Mesothelial cell of epicardium (in vitro differentiated cells): ENCODE measurements at places on chromosomes 16 and 17. TPM values are rescaled to one million over a fixed set of nuclear protein-coding genes. Genes with fewer than 3 reads are reported as not detected.
A peak's percentile ranks its signal among the peaks of the same experiment; 100 is the strongest.

CA10 gene
- total RNA-seq: 0.20 to 0.29 TPM (median 0.29 TPM) in 3 replicates

KCNJ18 gene
- not detected in 3 replicates for total RNA-seq

GRCh38 chr16:21223787-21224186 lies 9.7 kb upstream of the ANKS4B start:
- DNase-seq: no peak

- DNase-seq: no peak
Observed at GRCh38 chr17:53543472-53543871, 279.3 kb upstream of the KIF2B start.

FAM171A2 gene
- total RNA-seq: 58.0 to 64.7 TPM (median 60.7 TPM) in 3 replicates

- no peak for DNase-seq
Observed at GRCh38 chr17:73357318-73357717, 45.5 kb upstream of the CDC42EP4 start.

DNA sequence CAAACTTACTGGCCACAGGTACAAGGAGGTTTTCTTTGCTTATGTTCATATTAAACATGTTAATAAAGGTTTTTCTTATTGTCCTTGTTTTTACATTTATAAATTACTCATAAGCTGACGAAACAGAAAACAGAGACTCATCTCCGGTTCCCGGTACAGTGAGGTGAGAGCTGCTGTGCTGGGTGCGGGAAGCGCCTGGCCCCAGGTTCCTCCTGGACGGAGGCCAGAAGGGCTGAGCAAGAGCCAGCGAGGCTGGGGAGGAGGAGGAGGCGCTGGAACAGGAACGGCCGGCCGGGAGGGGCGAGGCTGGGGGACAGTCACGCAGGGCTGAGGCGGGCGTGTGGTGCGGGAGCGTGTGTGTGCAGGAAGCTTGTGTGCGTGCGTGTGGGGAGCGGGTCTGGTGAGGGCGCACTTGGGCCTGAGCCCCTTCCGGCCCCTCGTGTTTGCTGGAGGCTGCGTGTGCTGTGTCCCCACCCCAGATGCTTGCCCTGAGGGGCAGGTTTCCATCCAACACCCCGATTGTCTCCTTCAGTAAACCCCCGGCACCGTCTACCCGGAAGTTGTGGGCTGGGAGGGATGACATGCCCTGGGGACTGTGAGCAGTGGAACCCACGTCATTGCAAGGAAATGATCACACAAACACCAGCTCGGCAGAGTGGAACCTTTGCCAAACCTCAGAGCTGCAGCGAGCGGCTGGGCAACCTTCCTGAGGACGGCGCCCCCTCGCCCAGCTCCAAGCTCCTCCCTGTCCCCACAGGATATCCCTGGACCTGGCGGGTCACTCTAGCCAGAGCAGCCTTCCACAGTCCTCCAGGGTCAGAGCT lies 19.5 kb downstream of the CD7 start:
- DNase-seq: peak; percentile 62
